ENCODE measurements at places on chromosomes 1 and 21.
A peak's percentile ranks its signal among the peaks of the same experiment; 100 is the strongest.

GRCh38 chr1:44030605-44031251 lies 534 bp downstream of the SLC6A9 start:
- DNase-seq: peak; percentile 66

DNA sequence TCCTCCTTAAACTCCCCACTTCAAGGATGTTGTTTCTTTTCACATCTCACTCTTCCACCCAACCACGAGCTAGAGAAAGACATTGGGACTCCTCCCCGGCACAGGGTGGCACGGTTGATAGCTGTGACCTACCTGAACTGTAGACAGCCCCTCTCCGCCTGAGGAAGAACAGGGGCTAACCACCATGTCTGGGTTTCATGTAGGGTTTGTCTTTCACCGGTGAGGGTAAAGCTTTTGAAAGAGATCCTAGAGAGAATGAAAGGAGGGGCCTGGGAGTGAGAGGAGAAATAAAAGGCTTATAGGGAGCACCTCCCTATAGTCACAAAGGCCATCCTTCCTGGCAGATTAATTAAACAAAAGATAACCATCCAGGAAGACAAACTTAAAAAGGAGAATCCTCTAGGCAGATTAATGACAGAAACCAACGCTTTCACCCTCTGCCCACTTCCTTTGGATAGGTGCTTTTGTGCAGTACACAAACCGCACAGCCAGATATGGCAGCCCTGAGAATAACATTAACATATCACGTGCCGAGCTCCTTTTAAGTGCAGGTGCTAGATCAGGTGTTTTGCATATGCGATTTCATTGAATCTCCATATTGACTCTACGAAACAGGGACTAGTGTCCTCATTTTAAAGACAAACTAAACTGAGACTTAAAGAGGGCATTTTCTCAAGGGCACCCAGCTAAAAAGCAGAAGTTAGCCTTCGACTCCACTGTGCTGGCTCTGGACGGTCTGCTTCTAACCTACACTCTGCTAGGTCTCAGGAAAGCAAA lies 178.1 kb upstream of the RUNX1 start:
- DNase-seq: no peak

GRCh38 chr1:28417926-28418637 lies 48.5 kb downstream of the PHACTR4 start:
- no peak for DNase-seq

DNA sequence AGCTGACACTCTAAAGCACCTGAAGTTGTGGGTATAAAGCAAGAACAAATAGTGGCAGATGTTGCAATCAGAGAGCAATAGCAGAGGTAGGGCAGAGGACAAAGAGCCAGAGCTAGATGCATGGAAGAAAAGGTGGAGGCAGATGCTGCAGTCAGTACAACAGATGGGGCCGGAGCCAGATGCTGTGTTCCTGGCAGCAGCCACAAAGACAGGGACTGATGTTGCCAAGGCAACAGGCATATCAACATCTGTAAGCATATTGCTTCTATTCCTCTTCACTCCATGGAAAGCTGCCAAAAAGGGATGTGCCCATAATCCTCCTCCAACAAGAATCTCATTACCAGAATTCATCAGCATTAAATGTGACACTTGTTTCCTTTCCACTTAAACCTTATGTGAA lies 108.0 kb downstream of the TNNI3K start:
- DNase-seq: peak; percentile 74

DNA sequence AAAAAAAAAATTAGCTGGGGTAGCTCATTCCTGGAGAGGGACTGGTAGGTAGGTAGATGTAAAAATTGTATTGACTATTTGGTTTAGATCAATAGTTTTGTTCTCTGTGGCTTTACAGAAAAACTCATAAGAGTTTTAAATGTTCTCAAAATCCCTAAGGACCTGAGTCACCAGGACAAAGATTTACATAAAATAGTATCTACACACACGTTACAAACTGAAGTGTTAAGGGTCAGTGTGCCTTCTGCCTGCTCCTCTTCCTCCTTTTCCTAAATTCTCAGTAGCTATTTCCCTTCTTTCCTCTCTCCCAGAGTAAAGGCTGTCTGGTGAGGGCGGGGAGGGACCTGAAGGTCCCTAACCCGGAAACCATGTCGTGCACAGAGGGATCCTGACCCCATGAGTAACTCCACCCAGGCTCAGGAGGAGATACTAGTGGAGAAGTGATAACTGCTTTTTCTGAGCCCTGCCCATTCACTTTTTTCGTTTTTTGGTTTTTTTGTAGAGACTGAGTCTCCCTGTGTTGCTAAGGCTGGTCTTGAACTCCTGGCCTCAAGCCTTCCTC lies 8.1 kb downstream of the PLEKHM2 start:
- DNase-seq: no peak

GRCh38 chr1:84582802-84583587 lies 8.8 kb upstream of the CTBS start:
- peak; percentile 47 for DNase-seq

- DNase-seq: no peak
Observed at GRCh38 chr1:89815611-89816010, 5.2 kb upstream of the LRRC8D start.

DNA sequence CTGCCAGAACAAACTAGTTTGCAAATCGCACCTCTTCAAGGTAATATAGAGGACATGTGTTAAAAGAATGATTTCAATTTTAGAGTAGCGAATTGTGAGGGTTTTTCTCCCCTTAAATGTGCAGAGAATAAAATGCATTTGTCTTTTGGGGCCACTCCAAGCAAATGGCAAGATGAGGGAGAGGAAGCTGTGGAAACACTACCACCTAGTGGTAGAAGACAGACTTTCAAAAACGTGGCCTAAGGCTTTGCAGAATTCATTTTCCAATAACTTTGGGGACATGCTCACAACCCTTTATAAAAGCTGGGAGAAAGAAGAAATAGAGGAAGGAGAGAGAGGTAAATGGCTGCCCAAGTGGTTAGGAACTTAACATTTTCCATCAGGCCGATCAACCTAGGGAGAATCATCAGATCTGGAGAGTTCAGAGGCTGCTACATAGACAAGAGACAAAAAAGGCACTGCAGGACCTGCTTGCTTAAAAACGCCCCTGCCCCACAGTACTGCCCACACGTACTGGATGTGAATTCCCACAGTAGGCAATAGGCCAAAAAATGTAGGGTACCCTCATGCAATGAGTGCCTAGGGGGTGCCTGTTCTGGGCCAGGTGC lies 15.7 kb upstream of the RCAN1 start:
- peak; percentile 81 for DNase-seq

DNA sequence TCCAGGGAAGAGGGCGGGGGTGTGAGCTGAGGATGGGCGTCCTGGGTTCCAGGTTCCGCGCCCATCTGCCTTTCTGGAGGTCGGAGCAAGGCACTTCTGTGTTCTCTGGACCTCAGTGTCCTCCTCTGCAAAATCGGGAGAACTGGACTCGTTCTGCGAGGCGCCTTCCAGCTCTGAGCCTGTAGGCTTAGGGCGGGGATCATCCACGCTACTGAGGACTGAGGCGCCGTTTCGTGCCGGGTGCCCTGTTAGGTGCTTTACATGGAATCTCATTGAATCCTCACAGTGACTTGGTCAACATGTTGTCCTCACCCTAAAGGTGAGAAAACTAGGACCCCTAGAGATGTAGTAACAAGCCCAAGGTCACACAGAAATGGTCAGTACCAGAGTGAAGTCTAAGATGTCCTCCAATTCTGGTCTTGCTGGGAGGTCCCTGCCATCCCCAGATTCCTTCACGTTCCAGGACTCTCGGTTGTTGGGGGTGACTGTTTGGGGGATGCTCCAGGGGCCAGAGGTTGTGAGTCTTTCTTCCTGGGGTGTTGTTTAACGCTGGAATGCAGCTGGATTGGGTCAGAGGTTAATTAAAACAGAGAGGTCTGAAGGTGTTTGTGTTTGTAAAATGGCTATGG lies 677 bp downstream of the PRKAA2 start:
- DNase-seq: no peak
